ENCODE measurements at places on chromosomes 1 and 21. TPM values are rescaled to one million over a fixed set of nuclear protein-coding genes. Genes with fewer than 3 reads are reported as not detected.

SLAMF6 gene
- 0.13 TPM for total RNA-seq

AZIN2 gene
- 5.8 TPM for total RNA-seq

DPT gene
- total RNA-seq: 32.1 TPM

SPATA17 gene
- 0.78 TPM for total RNA-seq

CFHR5 gene
- not detected for total RNA-seq

RNU1-3 gene
- 6,195 TPM for total RNA-seq

- DNase-seq: no peak
Observed at GRCh38 chr1:193417403-193417802, 231.0 kb upstream of the B3GALT2 start.

GRCh38 chr21:42592156-42592820, 61.1 kb upstream of the PDE9A start:
- DNase-seq: no peak

- no peak for DNase-seq
Observed at GRCh38 chr1:17319561-17320350, 11.8 kb downstream of the PADI4 start.

DNA sequence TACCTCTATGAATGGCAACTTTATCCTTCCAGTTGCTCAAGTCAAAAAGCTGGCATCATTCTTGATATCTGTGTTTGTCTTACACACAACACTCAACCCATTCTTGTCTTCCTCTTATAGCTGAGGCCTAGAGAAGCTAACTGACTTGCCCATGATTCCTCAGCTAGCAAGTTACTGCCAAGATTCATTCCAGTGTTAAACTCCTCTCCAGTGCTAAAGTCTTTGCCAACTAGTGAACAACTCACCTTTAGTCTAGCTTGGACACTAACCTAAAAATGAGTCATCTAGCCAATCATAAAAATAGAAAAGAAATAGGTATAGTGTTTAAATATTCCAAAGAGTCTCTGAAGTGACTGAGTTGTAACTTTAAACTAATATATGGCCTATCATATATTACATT, 45.6 kb upstream of the RGS2 start:
- DNase-seq: no peak

DNA sequence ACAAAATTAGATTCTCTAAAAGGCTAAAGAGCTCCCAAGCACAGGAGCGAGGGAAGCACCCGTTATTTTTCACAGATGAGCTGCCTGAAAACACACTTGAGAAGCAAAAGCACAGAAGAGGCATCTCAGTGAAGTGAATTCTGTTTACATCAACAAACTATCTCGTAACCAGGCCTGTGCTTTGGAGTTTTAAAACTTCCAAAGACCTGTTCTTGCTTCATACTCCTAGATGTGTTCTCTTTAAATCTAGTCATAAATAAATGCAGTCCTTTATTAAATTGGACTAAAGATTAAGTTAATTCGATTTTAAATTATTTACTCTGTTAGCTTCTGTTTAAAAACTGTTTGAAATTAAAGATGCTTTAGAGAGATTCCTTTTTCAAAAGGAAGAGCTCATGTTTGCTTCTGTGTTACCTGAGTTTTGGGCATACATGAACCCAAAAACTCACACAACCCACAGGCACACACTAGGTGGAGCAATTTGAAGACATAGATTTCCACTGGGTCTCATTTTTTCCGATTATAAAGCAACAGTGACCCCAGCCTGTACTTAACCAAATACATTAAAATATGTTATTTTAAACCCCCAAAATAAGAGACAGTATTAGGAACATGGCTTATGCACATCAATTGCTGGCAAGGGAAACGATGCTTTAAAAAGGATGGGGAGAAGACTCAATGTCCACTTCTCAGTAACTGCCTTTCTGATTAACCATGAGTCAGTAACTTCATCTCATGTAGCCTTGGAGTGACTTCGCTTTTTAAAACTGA, 648.2 kb downstream of the SMYD3 start:
- no peak for DNase-seq

GRCh38 chr1:216607067-216607697, 116.0 kb downstream of the ESRRG start:
- DNase-seq: no peak

GRCh38 chr1:216045400-216045799, 377.8 kb downstream of the USH2A start:
- DNase-seq: no peak

- no peak for DNase-seq
Observed at GRCh38 chr21:41054018-41054578, 113.9 kb upstream of the BACE2 start.

GRCh38 chr1:71861022-71861421, 421.3 kb downstream of the NEGR1 start:
- no peak for DNase-seq

DNA sequence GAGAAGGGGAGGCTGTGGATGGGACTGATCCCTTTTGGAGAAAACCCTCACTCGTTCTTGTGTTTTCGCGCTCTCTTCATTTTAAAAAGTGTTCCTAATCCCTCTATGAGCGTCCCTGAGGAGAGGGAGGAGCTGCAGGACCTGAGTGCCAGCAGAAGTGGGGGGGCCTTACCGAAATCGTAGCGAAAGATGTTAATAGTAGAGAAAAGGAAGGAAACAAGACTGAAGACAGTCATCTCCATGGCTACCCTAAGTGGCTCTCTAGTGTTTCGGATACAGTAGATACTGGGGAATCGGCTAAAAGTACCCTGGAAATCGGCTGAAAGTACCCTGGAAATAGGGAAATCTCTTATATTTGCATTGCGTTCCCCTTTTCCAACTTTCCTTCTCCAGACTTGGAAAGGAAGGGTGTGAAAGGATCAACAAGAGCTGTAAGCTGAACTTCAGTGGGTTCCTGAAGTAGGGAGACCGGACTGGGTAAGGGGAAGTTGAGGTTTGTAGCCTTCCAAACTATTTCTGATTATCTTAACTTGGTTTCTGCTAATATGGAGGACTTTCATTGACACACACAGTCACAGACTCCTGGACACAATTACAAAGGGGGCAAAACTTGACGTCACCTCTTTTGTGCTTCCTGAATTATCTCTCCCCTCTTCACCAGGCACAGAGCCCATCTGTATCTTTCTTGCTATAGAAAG, 486 bp upstream of the DSTYK start:
- DNase-seq: no peak

GRCh38 chr1:168370586-168370985, 89.9 kb downstream of the TBX19 start:
- no peak for DNase-seq

- DNase-seq: no peak
Observed at GRCh38 chr1:28162151-28162550, 14.3 kb downstream of the PTAFR start.

- DNase-seq: no peak
Observed at GRCh38 chr1:54200519-54200997, 591 bp downstream of the MRPL37 start.

- no peak for DNase-seq
Observed at GRCh38 chr1:159581422-159581821, 6.2 kb upstream of the APCS start.

Measured in cardiac septum (tissue), 1 donor.